HCT116 (cell line): ENCODE measurements at places on chromosomes 12 and 14. TPM values are rescaled to one million over a fixed set of nuclear protein-coding genes. Genes with fewer than 3 reads are reported as not detected.

Gene SERPINA12
- not detected for total RNA-seq

Gene GLI1
- 6.4 TPM for total RNA-seq

Gene STXBP6
- 0.27 TPM for total RNA-seq

Gene NYNRIN
- total RNA-seq, result 0.27 TPM

DNA sequence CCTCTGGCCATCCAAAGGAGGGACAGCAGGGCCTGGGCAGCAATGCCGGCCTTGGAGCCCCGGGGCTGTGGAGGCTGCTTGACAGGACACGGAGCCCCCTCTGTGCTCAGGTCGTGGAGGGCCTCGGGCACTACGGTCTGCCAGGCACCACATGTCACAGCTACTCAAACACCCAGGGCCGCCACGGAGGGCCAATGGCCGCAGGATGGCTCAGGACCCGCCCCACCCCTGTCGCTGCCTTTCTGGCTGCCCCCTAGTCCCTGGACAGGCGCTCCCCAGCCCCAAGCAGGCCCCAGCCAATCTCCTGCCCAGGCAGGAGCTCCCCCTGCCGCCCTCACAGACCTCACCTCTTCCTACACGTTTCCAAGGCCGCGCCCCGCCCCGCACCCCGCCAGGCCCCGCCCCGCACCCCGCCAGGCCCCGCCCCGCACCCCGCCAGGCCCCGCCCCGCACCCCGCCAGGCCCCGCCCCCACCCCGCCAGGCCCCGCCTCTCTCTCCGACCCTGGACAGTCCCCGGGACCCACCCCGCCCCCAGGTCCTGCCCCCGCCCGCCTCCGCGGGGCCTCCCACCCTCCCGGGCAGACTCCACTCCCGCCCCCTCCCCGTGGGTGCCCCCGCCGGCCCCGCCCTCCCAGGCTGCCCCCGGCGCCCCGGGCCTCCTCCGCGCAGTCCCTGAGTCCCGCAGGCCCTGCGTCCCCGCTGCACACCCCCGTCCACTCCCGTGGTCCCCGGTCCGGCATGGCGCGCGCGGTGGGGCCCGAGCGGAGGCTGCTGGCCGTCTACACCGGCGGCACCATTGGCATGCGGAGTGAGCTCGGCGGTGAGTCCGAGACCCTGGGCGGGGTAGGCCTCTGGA is at the start of gene ASPG:
TSS of gene ASPG (plus strand) at position 669 of the 857 bp plus-strand sequence. CDS start at position 740, 71 bp downstream.
- DNase-seq, result no peak
- H3K36me3 ChIP-seq, result no peaks in the 10 kb centered on the region
- H3K4me3 ChIP-seq, result no peak within 1 kb of the TSS
- H3K27ac ChIP-seq, result no peak within 1 kb of the TSS
- no peaks in the 10 kb centered on the region for H3K27me3 ChIP-seq
- H3K4me1 ChIP-seq, result no peaks in the 10 kb centered on the region
